ENCODE measurements at places on chromosomes 2 and 18.

DNA sequence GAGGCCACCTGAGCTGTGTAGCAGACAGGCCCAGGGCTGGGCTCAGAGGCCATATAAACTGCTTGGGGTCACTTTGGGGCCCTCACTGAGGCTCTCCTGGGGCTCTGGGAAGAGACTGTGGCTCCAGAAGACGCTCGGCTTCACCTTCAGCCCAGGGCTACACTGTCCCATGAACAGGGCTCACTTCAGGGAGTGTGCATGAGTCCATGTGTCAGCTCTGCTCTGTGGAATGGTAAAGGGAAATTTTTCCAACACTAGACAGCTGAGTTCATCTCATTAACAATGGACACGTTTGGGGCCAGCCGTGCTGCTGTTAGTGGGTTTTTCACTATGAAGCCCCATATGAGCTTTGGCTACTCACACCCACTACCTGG is 65.4 kb upstream of the TFCP2L1 start:
- no peak for DNase-seq

GRCh38 chr2:32835148-32835547 is 111.6 kb upstream of the LTBP1 start:
- DNase-seq, result no peak

DNA sequence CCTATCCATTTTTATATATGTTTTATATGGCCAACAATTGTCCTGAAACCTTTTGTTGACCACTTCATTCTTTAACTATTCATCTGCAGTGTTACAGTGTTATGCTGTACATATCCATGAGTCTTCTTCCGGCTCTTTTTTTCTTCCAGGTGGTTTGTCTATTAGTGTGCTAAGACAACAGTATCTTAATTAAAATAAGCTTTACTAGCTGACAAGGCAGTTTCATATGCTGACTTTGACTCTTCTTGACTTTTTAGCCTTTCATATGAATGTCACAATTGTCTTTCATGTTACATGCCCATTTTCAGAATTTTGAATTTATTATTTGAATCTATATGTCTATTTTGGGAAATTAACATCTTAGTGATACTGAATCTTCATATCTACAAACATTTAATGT is 1249.0 kb downstream of the DPP10 start:
- DNase-seq, result no peak

DNA sequence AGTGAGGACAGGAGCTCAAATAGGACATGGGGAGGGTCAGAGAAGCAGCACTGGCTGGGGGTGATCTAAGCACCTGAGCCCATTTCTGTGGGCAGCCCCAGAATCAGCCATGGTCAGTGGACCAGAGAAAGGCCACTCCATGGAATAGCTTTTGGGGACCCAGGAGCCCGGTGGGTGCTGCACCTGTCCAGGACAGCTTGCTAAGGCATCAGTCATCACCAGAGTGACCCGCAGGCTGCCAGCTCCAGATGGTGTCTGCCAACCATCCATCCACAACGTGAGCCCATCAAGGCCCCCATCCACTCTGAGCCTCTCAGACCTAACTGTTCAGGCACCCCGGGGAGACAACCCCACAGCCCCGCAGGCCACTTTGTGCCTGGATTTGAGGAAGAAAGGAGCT is 23.6 kb upstream of the COL6A3 start:
- no peak for DNase-seq

GRCh38 chr2:24469148-24469650 is 21.9 kb upstream of the NCOA1 start:
- DNase-seq, result no peak

GRCh38 chr2:223856584-223856983 is 19.2 kb upstream of the AP1S3 start:
- DNase-seq, result no peak

DNA sequence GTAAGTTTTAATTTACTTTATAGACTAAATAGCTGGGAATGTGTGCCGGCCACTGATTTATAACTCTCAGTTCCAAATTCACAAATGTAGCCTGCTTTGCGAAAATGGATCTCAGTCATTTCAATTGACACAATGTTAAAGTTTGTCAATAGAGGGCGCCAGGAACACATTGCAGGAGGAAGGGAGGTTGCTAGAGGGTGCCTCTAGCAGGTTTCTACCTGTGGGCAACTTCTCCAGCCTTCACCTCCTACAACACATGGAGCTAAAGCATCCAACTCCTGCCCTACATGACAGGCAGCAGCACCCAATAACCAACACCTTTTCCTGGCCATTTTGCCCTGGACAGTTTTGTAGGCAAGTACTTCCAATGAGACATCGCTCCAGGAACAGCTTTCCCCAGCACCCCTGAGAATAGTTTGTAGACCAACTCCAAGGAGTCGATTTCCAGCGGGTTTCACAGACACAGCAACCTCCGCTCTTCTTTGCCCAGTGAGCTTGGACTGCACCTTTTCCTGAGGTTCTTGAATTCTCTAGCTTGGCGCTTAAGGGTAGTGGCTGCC is 784.8 kb upstream of the CDH2 start:
- DNase-seq, result no peak

DNA sequence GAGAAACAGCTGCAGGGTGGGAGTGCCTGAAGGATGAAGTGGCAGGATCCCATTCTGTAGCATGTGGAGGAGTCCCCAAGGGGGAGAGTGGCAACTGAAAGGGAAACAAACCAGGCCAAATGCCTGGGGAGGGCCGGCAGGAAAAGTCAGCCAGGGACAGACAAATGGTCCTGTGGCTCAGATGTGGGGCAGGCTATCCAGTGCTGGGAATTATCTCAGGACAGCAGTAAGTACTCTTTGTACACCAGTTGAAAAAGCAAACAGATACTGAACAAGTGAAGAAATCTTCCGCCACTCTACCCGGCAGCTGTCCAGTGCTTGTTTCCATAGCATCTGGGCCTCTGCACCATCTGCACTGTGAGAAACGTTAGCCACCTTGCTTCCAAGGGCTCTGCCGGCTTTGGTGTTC is 408.9 kb downstream of the LRATD1 start:
- DNase-seq, result no peak

GRCh38 chr2:177334940-177335543 is 57.5 kb upstream of the AGPS start:
- no peak for DNase-seq

DNA sequence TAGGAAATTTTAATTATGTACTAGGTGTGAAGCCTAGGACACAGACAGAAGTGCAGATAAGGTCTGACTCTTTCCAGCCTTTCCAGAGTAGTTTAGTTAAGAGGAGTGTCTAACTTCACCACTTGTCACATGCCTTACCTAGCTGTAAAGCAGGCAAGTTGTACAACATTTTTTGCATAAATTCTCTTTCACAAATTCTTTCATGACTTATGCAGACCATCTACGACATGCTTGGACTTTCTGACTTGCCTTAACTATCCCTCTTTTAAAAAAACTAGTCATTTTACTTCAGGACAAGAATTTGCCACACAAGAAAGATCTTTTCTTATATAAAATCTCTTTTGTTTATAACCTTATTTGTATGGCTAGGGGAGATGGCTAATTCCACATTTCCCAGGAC is 1273.6 kb upstream of the SLC39A10 start:
- DNase-seq, result no peak

GRCh38 chr18:60191926-60192325 is 180.6 kb downstream of the MC4R start:
- no peak for DNase-seq

GRCh38 chr2:33859811-33860461 is 260.8 kb upstream of the FAM98A start:
- DNase-seq, result no peak

DNA sequence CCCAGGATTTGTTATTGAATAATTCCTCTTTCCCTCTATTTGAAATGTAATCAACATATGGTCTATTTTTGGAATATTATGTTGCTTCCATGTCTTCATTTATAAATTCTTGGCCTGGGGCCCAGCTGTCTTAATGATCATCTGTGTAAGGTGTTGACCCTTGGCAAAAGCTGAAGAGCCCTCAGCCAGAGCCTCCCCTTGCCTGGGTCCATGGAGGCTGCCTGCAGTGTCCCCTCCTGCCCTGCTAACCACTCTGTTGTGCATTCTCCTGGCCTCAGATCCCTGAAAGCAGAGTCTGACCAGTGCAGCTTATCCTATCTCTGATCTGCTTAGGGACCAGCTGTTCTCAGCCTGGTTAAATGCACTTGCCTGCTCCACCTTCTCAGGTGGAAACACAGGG is 226.1 kb upstream of the APCDD1 start:
- no peak for DNase-seq

- no peak for DNase-seq
Observed at GRCh38 chr2:153462338-153462859, 16.2 kb downstream of the RPRM start.

DNA sequence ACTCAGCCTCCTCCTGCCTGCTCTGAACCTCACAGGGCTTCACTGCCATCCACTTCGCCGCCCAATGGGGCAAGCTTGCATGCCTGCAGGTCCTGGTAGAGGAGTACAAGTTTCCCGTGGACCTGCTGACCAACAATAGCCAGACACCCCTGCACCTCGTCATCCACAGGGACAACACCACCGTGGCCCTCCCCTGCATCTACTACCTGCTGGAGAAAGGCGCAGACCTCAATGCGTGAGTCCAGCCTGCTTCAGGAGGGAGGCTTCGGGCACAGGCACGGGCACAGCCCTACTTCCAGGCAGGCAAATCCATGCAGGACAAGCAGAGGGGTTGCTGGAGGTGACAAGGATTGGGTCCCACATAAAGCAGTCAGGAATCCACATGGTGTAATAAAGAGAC is 1.2 kb downstream of the ANKRD53 start:
- DNase-seq, result no peak

DNA sequence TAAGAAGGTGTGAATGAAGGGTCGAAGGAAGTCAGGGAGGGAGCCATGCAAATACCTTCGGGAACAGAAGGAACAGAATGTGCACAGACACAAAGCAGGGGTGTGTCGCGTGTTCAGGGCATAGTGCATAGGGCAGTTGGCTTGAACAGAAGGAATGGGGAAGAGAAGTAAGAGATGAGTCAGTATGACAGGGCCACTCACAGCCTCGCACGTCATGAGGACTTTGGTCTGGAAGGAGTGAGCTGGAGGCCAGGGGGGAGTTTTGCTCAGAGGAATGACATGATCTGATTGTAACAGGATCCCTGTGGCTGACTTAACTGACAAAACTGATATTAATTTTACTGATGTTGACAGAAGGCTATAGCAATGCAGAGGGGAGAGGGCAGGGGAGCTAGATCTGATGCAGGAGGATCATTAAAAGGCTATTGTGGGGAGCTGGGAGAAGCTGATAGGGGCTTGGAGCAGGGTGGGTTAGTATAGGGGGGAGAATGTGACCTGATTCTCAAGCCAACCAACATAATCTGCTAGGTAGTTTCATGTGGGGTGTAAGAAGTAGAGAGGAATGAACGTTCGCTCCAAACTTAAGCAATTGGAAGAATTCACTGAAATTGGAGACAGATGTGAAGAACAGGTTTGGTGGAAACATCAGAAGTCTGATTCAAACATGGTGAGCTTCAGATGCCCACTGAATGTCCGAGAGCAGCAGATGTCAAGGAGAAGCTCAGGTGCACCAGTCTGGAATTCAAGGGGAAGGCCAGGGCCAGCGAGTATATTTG is 60.4 kb upstream of the COPS8 start:
- DNase-seq, result no peak

GRCh38 chr2:197852108-197852507 is 47.7 kb downstream of the PLCL1 start:
- DNase-seq, result no peak

GRCh38 chr2:239370403-239370802 is 30.4 kb downstream of the HDAC4 start:
- DNase-seq, result no peak

DNA sequence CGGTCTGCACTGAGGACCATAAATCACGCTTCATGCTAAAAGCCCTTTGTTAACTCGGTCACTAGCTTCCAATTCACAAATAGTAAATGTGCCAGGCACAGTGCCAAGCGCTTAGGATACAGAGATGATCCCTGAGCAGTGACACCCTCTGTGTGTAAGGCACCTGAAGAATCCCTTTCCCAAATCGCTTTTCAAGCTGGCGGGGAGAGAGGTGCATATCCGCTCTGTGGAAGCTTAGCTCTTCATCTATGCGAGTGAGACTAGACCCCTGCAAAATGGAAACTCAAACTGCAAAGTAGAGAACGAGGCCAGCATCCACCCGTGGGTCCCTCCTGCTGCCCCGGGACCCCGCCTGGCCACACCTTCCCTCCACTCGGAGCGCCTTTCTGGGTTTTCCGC is 2.4 kb downstream of the PIEZO2 start:
- DNase-seq, result no peak

DNA sequence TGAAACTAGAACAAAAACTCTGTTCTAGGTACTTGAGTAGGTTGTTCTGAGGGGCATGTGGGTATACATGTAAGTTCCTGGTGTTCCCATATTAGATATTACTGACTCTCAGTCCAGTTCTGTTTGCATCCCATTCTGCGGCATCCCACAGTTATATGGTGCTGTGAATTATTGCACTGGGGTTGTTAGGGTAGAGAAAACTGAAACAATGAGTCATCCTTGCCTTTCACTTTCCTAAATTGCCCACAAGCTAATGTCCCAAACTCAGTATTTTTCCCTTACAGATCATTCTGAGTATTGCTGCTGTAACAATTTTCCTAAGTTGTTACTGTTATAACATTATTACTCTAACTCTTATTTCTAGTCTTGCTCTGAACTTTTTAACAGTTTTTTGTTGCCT is 3.0 kb downstream of the WDR75 start:
- DNase-seq, result no peak

DNA sequence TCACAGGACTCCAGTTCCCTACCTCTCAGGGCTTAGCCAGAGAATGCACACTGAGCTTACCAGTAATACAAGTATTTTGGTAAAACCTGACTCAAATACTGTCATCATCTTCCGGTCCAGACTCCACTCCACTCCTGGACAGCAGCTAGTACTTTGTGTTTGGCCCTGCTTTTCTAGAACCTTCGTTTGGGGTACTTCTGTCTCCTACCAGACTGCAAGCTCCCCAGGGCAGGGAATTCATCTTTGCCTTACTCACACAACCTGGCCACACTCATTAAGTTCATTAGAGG is 108.9 kb upstream of the CDC42EP3 start:
- DNase-seq, result no peak

DNA sequence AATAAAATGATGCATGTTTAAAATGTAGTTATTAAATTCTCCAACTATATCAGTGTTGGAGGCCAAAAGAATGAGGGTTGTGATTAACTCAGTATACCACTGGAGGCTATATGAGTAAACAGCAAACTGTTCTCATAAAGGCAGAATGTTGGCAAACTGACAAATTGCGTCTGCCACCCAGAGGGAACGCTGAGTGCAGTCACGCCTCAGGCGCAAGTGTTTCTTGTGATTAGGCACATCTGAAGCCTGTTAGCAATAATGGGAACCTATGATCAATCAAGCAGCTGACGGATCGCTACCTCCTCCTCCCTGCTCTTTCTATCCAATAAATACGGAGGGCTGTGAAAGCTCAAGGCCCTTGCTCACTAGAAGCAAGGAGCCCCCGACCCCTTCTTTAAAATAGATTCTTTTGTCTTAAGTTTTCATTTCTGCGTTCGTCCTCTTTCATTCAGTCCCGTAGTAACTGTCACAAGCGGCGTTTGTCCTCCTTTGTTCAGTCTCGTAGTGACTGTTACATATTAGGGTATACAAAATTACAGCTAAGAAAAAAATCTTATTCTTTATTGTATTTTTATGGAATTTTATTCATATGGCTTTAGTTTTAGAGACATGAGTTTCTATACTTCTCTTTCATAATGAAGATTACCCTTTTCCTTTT is 16.3 kb upstream of the RMND5A start:
- no peak for DNase-seq
